ENCODE measurements at places on chromosomes 5 and 9.
A peak's percentile ranks its signal among the peaks of the same experiment; 100 is the strongest.

DNA sequence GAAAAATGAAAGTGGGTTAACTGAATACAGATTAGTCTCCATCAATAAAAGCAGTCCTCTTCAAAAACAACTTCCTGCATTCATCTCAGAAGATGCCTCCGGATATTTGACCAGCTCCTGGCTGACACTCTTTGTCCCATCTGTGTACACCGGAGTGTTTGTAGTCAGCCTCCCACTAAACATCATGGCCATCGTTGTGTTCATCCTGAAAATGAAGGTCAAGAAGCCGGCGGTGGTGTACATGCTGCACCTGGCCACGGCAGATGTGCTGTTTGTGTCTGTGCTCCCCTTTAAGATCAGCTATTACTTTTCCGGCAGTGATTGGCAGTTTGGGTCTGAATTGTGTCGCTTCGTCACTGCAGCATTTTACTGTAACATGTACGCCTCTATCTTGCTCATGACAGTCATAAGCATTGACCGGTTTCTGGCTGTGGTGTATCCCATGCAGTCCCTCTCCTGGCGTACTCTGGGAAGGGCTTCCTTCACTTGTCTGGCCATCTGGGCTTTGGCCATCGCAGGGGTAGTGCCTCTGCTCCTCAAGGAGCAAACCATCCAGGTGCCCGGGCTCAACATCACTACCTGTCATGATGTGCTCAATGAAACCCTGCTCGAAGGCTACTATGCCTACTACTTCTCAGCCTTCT is 16.6 kb downstream of the F2R start:
- DNase-seq: peak; percentile 14

DNA sequence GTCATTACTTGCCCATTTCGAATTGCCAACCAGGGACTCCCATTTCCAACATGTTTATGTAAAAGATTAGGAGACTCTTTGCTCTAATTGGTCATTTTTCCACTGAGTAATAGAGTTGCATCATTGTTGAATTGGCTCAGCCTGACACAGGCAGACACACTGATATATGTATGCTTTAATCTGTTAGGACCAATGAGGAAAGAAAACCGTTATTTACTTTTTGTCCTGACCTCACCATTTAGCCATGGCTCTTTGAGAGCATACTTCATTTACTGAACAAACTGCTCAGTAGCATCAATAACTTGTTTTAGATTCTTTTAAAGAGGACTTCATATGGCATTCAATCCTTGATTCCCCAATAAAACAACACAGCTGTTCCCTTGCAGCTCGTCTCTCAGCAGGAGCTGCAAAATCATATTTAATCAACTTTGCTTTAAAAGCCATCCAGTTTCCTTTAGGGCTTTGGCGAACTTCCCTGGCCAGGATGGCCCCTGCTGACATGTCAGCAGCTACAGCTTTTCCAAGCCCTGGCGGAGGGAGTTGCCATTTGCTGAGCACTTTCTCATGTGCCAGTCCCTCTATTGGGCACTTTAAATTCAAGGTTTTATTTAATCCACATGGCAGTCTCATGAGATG is 251.5 kb upstream of the TNC start:
- DNase-seq: no peak

DNA sequence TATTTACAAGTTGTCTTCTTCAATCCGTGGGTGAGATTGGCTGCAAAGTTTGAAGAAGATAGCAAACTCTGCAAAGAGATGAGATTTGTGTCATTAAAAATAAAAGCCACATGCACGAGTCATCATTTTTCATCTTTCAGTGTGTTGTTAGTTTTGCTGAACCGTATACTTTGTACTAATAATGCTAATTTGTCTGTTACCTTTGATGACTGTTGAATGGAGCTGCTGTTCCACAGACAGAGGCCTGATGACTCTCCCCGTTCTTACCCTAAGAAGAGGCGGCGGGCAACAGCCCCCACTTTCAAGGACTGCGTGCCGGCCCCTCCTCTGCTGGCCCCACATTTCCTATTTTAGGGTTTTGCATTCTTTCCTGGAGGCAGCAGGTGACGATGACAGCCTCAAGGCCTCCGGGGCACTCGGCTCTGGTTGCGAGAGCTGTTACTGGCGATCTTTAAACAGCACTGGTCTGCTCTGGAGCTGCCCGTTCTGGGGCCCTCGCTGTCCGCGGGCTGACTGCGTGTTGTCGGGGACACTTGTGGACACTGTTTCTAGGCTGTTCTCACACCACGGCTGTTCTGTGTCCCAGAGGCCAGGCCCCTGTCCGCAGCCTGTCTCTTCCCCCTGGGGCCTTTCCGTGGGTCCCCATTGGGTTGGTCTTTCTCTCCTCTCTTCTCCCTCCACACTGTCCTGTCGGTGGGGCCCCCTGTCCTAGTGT is 35.1 kb downstream of the NDUFS6 start:
- DNase-seq: no peak

GRCh38 chr9:134293031-134293521 is 33.2 kb upstream of the RXRA start:
- DNase-seq: no peak

DNA sequence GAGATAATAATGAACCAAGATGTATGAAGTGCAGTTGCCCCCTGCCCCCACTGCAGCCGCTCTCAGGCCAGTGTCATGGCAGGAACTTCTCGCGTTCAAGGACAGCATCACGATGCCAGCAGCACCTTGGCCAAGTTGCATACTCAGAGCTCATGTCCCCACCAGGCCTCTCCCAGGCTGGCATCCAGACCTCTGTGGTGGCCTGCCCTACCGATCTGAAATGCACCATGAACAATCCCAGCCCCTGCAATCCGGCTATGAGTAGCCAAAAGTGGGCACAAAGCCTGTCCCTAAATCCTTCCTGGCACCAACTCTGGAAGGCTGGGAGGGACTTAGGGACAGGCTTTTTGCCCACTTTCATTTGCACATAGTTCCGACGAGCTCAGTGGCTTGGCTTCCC is 140.9 kb downstream of the PAX5 start:
- DNase-seq: no peak
